ENCODE measurements at places on chromosomes 1 and 21. TPM values are rescaled to one million over a fixed set of nuclear protein-coding genes. Genes with fewer than 3 reads are reported as not detected.

Gene PTGER3
- total RNA-seq, result 70.1 TPM

Gene AGO1
- 24.2 TPM for total RNA-seq

Gene GBP2
- 72.9 TPM for total RNA-seq

- DNase-seq, result no peak
These were observed 412.5 kb upstream of the ADAMTS5 start for GRCh38 chr21:27379354-27379753.

DNA sequence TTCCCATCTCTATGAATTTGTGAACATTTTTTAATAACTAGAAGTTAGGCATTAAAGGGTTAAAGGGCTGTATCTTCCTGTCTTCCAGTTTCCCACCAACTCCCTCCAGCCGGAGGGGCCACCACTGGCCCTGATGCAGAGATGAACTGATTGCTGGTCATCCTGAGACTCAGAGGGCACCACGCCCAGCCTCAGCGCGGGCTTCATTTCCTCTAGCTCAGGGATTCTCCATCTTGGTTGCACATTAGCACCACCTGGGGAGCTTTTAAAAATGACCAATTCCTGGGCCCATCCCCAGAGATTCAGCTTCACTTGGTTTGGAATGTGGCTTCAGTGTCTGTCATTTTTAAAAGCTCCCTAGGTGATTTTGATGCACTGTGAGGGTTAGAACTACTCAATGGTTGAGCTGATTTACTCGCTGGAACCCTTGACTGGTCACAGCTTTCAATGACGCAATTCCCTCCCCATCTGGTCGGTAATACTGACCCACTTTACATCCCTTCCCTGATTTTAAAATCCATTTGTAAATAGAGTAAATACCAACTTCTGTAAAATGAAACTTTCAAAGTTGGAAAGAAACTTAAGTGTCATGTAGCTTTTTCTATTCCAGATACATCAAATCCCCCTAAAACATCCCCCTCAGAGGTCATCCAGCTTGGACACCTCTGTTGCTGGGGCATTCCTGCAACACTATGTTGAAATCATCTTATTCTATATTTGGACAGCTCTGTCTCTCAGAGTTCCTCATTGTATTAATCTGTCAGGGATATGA lies 5.1 kb downstream of the NAV1 start:
- DNase-seq, result no peak

DNA sequence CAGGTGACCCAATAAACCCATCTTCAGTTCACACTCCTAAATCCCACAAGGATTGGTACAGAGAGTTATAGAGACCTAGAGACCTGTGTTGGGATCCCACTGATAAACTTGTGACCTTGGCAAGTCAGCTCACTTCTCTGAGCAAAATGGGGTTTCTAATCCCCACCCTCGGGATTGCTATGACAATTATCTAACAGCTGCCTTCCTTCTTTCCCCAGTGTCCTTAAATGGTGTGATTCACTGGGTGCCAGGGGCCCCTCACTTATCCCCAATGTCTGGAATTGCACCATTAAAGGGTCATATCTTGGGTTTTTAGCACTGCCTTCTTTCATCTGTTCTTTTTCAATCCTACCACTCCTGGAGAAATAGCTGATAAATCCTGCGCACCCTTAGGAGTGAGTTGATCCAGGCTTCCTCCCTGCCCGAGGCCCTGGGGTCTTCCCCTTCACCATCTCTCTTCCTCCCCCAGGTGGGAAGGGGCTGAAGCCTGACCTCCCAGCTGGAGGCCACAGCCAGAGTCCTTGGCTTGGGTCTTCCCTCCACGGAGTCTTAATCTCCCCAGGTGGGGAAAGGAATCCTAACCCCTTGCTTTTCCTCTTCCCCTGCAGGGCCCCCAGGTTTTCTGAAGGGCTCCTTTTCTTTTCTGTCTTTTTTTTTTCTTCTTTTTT lies 39.7 kb downstream of the LACTBL1 start:
- no peak for DNase-seq

- no peak for DNase-seq
These were observed 257.3 kb downstream of the CAMTA1 start for GRCh38 chr1:7042322-7043190.

DNA sequence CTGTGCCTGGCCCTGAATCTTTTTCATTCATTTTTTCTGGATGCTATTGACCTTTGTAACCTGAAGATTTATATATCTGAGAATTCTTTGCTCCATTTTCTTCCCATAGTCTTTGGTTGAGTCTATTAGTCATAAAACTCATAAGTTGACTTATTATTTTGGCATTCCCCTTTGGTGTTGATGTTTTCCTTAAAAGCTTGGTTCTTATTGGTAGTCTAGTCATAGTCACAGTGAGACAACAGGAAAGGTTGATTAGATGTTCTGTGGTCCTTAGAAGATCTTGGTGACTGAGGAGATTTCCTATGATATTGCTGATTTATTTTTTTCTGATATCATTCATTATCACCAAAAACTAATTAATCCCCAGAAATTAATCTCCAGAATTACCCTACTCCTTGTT lies 86.2 kb downstream of the PTPRC start:
- DNase-seq, result no peak

- DNase-seq, result no peak
These were observed 41.3 kb upstream of the PLA2G5 start for GRCh38 chr1:20028726-20029125.

All from ascending aorta (tissue), 2 donors.